ENCODE measurements at places on chromosomes 7 and 10.

GRCh38 chr10:126903656-126904360 is 1.4 kb upstream of the DOCK1 start:
- peak; percentile 23 for DNase-seq

- DNase-seq = no peak
Observed at GRCh38 chr10:26699631-26700030, 2.1 kb downstream of the PDSS1 start.

DNA sequence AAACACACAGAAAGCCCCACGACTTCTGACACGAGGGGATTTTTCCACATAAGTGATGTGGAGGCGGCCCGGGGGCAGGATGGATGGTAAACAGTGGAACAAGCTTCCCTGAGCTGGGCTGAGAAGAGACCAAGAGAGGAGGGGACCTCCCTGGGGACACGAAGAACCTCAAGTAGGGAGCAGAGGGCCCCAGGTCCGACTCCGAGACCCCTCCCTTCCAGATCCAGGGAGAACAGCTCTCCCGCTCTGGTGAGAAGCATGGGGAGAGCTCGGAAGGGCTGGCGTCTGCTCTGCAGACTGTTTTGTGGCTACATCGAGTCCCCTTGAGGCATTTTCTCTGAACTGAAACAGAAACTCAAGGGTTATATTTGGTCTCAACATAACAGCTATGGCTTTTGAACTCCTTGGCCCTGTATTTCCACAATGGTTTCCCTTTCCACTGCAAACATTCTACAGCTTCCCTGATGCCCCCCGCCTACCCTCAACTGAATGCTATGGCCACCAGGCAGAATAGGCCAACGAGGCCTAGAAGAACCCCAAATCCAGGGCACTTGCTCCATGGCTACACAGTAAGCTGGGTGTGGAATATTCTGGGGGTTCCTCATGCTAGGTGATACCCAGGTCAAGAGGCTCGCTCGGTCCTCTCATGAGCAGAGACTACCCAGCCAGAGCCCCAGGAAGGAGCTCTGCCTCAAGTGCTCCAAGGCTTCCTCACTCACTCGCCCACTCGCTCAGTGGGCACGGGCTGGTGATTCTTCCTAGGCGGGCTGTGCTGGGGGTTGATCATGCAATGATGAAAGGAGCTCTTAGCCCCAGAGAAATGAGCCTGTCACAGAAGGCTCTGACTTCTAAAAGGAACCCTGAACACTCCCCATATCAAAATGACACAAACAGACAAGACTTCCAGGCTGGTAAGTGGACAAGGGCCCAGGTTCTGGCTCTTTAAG is 47.5 kb downstream of the FAM53B start:
- DNase-seq = no peak

- DNase-seq = no peak
Observed at GRCh38 chr10:100828738-100829096, 83.3 kb downstream of the PAX2 start.

GRCh38 chr10:122077311-122077875 is 88.4 kb downstream of the TACC2 start:
- DNase-seq = no peak

GRCh38 chr10:126072622-126073021 is 176.3 kb downstream of the FANK1 start:
- no peak for DNase-seq

GRCh38 chr10:5794236-5794635 is 19.0 kb downstream of the GDI2 start:
- no peak for DNase-seq

DNA sequence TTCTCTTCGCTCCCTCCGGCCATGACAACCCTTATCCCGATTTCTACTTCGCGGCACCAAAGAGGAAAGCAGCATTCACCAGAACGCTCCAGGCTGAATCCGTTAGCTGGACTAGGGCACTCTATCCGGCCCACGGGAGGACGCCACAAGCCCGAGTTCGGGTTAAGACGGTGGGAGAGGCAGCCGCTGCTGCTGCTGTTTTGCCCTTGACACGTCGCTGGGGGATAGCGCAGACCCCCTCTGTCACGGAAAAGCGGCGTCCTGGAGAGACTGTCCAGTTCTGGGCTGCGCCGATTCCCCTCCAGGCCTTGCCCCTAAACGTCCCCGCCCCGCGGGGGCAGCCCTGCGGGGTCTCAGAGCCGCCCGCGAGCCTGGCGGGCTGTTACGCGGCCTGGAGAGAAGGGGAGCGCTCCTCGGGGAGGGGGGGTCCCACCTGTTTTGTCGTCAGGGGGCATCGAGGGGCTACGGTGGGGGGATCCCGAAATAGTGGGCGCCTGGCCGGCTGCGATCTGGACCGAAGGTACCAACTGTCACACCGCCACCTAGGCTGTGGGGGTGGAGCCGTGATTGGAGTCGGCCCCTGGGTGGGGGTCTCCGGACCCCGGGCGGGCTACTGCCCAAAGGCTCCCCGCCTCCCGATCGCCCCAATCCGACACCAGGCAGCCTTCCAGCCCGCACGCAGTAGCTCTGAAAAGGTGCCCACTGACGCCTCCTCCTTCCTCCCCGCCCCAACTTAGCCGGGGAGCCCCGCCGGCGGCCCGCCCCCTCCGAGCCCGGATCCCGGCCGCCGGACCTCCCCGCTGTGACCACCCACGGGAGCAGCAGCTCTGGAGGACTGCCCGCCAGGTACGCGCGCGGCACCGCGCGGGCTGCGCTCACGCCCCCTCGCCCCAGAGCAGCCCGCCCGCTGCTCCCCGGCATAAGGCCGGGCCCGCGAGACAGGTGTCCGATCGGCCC is 772 bp downstream of the SGMS1 start:
- DNase-seq = peak; percentile 40

GRCh38 chr7:106394526-106394925 is 109.7 kb upstream of the NAMPT start:
- no peak for DNase-seq

DNA sequence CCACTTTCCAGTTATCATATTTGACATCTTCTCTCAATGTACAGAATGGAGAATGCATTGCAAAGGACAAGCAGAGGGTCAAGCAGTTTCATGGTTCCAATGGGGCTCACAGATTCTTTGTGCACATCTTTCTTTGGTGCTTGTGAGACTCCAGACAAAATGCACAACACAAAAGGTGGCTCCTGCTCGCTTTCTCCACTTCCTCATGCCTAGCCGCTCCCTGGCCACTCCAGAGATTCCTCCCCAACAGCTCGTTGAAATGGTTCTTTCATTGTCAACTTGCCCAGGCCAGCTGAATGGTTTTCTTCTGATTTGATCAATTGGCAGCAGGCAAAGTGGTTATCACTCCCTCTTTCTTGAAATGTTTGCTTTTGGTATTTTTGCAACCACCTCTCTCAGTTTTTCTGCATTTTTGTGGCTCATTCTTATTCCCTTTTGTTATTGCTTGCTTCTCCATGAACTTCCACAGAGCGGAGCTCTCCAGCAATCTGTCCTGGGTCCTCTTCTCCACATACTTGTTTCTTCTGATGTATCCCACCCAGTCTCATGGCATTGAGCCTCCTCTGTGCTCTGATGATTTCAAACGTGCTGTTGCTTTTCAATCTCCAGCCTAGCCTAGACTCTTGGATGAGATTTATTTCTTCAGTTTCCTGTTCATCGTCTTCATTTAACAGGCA is 507.8 kb upstream of the MKI67 start:
- no peak for DNase-seq

DNA sequence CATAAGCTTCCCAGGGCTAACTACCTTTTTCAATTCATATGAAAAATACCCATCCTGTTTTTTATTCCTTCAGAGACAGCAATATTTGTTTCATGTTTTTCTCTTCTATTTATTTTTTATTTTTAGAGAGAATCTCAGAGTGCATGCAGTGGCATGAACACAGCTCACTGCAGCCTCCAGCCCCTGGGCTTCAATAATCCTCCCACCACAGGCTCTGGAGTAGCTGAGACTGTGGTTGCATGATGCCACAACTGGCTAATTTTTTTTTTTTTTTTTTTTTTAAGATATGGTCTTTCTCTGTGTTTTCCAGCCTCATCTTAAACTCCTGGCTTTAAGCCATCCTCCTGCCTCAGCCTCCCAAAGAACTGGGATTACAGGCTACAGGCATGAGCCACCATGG is 296.7 kb upstream of the AKR1E2 start:
- DNase-seq = no peak

DNA sequence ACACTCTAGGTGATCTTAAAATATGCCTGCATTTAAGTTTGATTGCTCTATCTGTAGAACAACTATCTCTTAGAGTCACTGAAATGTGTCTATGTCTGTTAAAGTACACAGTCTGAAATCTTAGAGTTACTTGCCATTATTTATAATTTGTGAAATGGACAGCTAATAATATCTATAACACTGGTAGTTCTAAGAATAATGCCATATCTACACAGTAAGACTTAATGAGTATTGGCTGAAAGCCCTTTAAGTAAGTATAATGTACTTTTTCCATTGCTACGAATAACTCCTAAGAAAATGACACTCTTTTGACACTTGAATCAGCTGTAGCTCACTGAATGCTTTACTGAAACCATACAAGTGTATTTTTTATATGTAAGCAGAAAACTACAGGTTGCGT is 567.4 kb upstream of the PCDH15 start:
- no peak for DNase-seq

- no peak for DNase-seq
Observed at GRCh38 chr10:113108948-113109347, 158.9 kb downstream of the TCF7L2 start.

GRCh38 chr7:87767827-87768226 is 108.3 kb downstream of the SLC25A40 start:
- no peak for DNase-seq

- DNase-seq = peak; percentile 17
Observed at GRCh38 chr7:152336754-152337368, 98.9 kb downstream of the KMT2C start.

GRCh38 chr7:116783666-116784318 is 78.6 kb upstream of the CAPZA2 start:
- DNase-seq = no peak

- DNase-seq = peak; percentile 61
Observed at GRCh38 chr7:50679218-50680007, 103.3 kb downstream of the GRB10 start.

DNA sequence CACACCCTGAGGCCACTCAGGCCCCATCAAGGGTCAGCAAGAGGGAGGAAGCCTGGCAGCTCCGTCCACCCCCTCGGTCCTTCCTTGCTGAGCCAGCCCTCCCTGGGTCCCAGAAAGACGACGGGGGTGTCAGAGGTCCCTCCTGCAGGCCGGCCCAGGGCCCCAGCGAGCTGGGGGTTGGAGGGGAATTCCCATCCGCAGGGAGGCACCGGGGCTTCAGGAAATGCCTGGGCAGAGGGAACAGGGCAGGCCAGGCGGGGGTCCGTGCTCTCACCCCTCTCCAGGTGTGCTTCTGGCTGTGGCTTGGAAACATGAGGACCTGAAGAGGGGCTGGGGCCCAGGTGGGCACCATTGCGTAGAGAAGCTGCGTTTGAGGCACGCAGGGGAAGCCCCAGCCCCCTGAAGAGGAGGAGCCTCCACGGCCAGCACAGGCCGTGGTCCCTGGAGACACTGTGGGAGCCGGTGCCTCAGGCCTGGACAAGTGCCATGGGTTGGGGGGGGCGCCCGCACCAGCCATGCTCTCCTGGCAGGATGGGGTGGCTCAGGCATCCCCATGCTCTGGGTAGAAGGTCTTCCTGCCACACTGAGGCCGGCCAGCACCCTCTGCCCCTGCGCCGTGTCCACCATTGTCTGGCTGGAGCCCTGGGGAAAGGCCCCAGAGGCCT is 66.7 kb downstream of the PDGFA start:
- DNase-seq = no peak

DNA sequence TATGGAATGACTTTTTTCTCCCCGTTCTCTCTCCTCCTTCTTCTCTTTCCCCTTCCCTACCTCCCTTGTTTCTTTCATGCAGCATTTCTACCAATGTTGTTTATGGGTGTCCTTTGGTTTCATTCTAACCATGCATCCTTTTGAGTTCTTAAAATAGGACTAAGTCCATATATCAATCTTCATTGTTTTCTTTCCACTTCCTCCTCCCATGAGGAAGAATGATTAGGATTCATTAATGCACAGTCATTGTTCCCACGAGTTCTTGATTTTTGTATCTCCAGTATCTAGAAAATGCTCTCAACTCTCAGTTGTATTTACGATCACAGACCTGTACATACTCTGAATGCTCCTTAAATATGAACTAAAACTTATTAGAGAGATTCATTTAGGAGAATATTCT is 153.3 kb downstream of the LRRC4 start:
- DNase-seq = no peak

DNA sequence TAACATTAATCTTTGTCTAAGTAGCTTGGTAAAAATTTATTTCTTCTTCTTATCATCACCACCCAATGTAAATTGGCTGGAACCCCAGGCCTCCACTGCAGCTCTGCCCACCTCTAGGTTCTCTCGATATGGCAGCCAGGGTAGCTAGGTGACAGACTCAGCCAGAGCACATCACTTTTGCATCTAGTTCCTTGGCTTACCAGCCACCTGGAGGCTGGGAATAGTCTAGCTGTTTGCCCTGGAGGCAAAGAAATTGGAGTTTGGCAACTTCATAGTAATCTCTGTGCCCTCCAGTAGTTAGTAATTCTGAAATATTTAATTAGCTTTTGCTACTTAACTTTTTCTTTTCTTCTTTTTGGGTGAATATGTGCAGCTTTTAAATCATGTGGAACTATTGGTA is 9.4 kb downstream of the IFRD1 start:
- no peak for DNase-seq

DNA sequence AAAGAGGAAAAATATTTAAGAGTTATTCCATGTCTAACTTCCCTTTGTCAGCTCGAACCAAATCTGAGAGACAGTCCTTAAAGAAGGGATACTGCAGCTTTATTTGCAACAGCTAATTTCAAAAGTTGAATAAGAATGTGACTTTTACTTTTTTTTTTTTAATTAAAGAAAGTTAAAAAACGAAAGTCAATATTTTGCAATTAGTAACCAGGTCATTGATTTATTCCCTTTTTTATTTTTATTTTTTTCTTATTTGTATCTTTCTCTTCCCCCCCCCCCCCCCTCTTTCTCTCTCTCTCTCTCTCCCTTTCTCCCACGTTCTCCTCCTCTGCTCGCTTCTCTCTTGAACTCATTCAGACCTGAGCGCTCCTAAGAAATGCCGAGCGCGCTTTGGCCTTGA is 209.5 kb downstream of the TCF7L2 start:
- DNase-seq = no peak

- DNase-seq = no peak
Observed at GRCh38 chr10:25756784-25757183, 177.2 kb upstream of the MYO3A start.

- DNase-seq = no peak
Observed at GRCh38 chr7:27110186-27111031, 7.9 kb upstream of the HOXA2 start.

- peak; percentile 14 for DNase-seq
Observed at GRCh38 chr7:66330961-66331360, 125.8 kb downstream of the TPST1 start.

DNA sequence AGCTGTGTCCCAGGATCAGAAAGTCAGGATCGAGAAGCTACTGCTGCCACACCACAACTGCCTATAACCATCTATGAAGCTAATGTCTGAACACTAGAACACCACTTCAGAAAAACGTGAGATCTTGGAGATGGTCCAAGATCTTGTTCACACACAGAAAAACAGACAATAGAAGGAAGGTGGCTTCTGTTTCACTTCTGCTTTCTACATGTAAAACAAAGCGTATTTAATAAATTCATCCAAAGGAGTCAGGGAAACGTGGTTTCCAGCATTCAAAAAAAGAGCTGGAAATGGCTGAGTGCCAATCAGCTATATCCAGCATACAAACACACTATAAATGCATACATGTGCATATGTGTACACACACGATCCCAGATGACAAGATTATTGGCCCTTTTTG is 70.2 kb upstream of the CCDC71L start:
- DNase-seq = peak; percentile 39
